Sciatic nerve (tissue), 2 donors: ENCODE measurements at places on chromosomes 5 and 9.

- DNase-seq = no peak
Observed at GRCh38 chr9:34578241-34579103, 11.1 kb downstream of the CNTFR start.

DNA sequence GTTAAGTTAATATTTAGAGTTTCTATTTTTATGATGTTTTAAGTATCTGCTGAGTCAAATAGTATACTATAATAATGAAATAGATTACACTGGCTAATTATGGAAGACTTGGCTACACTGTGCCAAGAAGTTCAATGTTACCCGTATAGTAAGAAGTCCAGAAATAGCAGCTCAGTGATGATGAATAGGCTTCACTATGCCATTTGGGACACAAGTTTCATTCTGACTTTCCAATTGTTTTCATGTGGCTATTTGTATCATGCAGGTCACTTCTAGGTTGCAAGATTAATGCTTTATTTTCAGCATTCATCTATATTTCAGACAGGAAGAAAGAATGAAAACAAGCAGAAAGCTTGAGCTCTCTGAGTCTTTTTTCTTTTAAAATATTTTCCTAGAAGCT, 194.5 kb upstream of the RIOK2 start:
- no peak for DNase-seq

- no peak for DNase-seq
Observed at GRCh38 chr9:118686959-118687358, 682.3 kb downstream of the BRINP1 start.

DNA sequence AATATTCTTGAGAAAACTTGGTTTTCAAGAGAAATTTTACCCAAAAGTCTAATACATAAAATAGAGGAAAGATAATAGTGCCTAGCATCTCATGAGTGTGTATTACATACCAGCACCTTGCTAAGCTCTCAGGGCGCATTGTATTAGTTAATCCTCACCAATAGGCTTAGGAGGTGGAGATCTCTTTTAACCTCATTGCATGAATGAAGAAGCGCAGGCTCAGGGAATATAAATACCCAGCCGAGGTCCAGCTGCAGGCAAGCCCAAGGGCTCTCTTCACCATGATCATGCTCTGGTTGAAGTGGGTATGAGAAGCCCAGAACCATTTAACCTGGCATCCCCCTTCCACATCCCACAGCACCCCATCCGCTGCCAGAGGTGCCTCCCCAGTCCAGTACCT, 46.0 kb downstream of the CAMK2A start:
- DNase-seq = no peak

- no peak for DNase-seq
Observed at GRCh38 chr9:120395376-120395775, 184.6 kb downstream of the CDK5RAP2 start.

DNA sequence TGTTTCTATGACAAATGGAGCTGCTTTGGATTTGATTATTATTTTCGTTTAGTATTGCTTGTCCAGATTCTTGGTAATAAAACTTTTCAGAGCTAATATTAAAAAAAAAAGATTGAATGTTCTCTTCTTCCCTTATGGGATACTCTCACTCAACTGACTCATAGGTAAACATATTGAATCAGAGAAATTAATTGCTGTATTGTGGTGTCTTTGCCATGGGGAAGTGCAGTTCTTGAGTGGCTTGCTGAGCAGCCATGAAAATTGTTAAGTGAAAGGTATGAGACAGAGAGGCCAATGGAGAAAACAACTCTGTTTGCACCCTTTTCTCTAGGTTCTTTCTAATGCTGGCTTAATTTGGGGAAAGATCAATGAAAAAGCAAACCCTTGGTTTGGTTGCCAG, 149.9 kb upstream of the HMHB1 start:
- no peak for DNase-seq

DNA sequence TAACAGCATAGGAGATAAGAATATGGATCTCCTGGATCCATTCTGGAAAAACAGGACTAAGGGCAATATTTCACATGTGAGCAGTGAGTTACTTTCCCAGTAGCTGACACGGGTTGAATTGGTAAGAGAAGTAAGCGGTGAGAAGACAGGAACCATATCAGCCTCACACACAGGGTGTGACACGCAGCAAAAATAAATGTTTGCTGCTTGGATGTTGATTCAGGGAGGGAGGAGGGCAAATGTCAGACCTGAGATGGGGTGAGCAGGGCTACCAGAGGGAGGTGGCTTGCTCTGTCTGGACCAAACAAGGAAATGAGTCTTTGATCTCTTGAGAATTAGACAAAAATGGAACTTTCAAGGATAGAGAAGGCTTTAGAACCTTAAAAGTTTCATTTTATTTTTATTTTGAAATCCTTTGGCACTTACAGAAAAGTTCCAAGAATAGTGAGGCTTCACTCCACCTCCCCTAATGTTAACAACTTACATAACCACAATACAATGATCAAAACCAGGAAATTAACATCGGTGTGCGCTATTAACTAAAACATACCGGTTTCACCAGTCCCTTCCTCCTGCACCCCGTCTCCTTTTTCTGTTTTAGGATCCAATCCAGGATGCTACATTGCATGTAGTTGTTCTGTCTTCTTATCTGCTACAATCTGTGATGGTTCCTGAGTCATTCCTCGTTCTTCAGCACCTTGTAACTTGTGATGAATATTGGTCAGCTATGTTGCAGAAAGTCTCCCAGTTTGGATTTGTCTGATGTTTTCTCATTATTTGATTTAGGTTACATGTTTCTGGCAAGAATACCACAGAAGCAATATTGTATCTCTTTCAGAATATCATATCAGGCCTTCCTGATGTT, 20.5 kb upstream of the ARHGEF28 start:
- no peak for DNase-seq

GRCh38 chr5:154857530-154858296, 714 bp upstream of the CNOT8 start:
- DNase-seq = peak; percentile 98

DNA sequence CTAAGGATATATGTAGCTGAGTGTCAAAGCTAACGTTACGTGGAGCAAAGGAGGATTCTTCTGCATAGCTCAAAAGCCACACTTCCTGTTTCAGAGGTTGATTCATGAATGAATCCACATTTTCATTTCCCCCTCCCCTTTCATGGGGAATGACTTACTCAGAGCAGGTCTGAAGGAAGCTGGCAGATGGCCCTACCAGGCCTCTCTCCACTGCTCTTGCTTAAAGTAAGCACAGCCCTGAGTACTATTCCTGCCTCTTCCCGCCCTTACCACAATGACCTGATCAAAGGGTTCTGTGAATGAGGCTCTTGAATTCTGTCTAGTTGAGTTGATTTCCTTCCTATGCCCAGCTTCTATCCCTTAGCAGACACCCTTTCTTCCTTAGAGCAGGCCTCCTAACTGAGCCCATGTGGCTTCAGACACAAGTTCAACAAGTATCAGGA, 6.3 kb downstream of the IGIP start:
- no peak for DNase-seq

- DNase-seq = peak; percentile 86
Observed at GRCh38 chr5:172902497-172903472, 56.4 kb upstream of the RPL26L1 start.
